ENCODE measurements at places on chromosomes 1 and 21.

- H3K4me1 ChIP-seq, result no peaks in the 10 kb centered on the region
- no peak overlapping the region for H3K27ac ChIP-seq
- no peak for DNase-seq
- no peaks in the 10 kb centered on the region for H3K36me3 ChIP-seq
These were observed 98.8 kb downstream of the RASAL2 start for GRCh38 chr1:178192686-178193085.

DNA sequence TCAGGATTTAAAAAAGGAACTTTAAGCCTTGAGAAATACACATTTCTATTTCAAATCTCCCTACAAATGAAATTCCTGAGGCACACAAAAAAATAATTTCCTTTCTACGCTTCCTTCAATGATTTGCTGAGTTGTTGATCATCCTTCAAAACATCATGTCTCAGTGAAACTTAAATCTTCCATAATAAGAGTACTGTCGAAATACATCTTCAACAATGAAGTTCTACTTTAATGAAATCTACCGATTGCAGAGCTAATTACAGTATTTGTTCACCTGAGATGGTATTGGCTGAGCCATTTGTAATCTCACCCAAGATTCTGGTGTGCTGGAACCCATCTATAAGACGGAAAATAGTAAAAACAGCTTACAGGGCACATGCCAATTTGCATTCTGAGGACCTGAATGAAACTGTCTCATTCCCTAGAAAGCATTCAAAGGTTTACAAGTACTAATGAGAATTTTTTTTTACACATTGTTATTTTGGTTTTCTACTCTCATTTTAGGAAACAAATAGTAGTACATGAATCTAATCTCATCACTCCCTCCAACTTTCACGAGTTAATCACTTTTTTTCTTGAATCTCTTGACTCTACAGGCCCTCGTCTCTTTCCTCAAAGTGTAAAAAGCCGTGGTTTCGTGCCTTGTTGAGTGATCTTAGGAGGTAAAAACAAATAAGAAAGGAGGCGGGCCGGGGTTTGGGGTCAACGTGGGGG lies 1.1 kb downstream of the CHML start:
- H3K27ac ChIP-seq, result no peak overlapping the region
- DNase-seq, result no peak
- H3K4me3 ChIP-seq, result peak overlapping the region; percentile 76
- no peaks in the 10 kb centered on the region for H3K27me3 ChIP-seq

- no peak for DNase-seq
- H3K36me3 ChIP-seq, result no peaks in the 10 kb centered on the region
- no peak overlapping the region for H3K27ac ChIP-seq
- no peaks in the 10 kb centered on the region for H3K27me3 ChIP-seq
- H3K4me3 ChIP-seq, result no peak overlapping the region
These were observed 102.8 kb downstream of the CLIC6 start for GRCh38 chr21:34771512-34772028.

GRCh38 chr1:53089478-53090226 lies 27.6 kb downstream of the PODN start:
- no peaks in the 10 kb centered on the region for H3K27me3 ChIP-seq
- H3K4me1 ChIP-seq, result no peaks in the 10 kb centered on the region
- H3K36me3 ChIP-seq, result peaks cover 4% of the 10 kb centered on the region
- H3K4me3 ChIP-seq, result no peak overlapping the region

Measured in sigmoid colon (tissue), 7 donors.